ENCODE measurements at places on chromosomes 5 and 9.

DNA sequence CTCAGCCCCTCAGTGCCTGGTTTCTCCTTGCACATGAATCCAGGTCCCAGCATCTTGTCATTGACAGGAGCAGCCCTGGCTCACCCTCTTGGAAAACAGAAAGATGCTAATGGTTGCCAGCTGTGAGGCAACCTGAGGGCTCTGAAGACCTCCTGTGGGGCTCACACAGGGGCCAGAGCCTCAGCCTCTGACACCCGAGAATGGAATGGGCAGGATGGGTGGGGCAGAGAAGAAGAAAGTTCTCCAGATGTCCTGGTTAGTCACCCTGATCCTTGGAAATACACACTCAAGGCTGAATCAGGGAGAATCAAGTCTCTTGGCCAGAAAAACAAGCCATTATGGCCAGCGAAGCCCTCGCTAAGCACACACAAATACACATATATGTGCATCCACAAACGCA lies 32.3 kb upstream of the SPATA31E1 start:
- DNase-seq, result peak; percentile 82

DNA sequence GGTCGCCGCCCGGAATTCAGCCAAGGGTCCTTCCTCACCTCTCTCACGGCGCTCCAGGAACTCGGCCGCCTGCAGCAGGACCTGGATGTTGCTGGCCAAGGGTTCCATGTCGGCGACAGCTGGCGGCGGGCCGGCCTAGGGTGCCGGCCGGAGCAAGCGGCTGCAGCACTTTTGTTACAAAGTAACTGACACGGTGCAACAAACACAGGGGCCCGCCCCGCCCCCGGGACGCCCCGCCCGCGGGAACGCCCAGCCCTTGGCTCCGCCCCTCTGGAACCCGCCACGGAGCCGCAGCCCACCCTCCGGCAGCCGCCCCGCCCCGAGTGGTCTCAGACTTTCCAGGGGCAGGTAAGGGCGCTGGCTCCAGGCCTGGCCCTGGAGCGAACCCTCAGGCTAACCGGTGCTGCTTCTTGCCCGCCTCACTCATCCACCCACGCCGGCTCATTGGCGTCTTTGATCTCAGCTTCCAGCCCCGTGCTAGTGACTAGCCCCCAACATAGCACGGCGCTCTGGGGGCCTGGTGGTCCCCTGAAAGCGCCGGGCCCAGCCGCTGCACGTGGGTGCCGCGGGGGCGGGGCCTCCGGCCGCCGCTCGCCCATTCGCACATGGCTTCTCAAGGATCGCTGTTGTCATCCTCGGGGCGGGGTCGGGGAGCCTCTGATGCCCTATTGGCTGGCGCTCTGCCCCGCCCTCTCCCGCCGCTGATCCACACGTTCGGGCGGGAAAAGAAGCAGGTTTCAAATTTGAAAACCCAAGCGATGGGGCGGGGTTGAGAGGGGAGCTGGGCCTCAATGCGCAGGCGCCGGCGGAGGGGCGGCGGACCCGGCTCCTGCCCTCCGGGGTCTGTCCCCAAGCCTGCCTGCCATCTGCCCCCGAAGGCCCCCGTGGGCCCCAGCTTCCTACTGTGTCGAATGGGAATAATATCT lies at the start of gene MXD3:
MXD3 (minus strand) TSS at position 176 of the 926 bp plus-strand sequence; CDS start at position 108, 68 bp downstream.
- peak; percentile 96 for DNase-seq

- no peak for DNase-seq
Observed at GRCh38 chr9:123481209-123481865, 125.3 kb downstream of the CRB2 start.

DNA sequence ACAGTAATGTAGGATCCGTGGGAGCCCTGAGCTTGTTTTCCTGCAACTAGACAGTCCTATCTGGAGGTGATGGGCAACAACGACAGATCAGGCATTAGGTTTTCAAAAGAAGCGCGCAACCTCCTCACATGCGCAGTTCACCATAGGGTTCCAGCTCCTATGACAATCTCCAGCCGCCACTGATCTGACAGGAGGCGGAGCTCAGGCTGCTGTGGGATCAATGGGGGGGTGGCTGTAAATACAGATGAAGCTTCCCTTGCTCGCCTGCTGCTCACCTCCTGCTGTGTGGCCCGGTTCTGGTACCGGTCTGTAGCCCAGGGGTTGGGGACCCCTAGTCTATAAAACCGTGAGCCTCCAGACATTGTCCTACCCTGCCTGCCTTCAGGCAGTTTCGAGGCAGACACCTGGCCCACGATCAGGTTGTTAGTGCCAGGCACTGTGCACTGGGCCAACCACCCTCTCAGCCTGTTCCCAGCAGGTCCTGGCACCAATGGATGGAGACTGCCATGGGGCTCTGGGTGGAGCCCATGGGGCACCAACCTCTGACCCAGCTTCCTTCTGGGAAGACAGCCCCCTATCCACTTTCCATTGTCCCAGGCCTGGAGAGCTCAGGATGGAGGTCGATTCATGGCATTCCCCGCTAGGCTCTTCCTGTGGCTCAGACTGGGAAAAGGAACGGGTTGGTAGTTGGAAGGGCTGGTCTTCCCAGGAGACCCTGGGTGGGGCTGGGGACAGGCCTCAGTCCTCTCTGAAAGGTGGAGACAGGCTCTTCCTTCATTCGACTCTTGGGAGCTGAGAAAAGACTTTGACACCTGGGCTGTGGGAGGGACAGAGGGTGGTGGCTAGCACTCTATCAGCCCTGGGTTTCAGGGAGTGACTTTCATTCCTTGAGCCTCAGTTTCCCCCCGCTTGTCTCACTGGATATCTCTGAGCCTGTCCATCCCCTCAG lies 1.7 kb downstream of the ENDOG start:
- peak; percentile 28 for DNase-seq

GRCh38 chr9:15211160-15211814 lies 95.7 kb downstream of the TTC39B start:
- peak; percentile 69 for DNase-seq

- no peak for DNase-seq
Observed at GRCh38 chr5:37881359-37881758, 41.5 kb upstream of the GDNF start.

DNA sequence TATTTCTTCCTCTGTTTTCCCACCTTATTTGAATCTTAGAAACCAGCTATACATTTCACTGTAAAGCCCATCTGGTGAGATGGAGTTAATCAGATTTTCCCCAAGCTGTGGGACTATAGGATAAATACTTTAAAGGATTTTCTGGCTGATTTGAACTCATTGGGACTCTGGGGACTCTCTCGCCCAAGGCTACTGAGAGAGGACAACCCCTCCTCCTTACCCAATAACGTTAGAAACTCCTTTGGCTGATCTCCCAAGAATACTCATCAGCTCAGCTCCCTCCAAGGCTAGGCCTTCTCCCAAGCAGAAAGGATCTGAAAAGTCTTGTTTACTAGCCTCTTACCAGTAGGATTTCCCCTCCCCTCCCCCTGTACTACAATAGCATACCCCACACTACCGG lies 1.5 kb upstream of the GLRA1 start:
- DNase-seq, result no peak
